WTC11 (cell line): ENCODE measurements at places on chromosomes 13 and 19.
A peak's percentile ranks its signal among the peaks of the same experiment; 100 is the strongest.

GRCh38 chr19:30666301-30666803 lies 294.2 kb downstream of the ZNF536 start:
- peak; percentile 84 for DNase-seq
- H3K4me1 ChIP-seq = peaks cover 40% of the 10 kb centered on the region
- H3K27ac ChIP-seq = no peak overlapping the region
- H3K4me3 ChIP-seq = no peak overlapping the region
- no peaks in the 10 kb centered on the region for H3K36me3 ChIP-seq
- H3K27me3 ChIP-seq = no peaks in the 10 kb centered on the region; the same call in 1 of the 2 replicates

DNA sequence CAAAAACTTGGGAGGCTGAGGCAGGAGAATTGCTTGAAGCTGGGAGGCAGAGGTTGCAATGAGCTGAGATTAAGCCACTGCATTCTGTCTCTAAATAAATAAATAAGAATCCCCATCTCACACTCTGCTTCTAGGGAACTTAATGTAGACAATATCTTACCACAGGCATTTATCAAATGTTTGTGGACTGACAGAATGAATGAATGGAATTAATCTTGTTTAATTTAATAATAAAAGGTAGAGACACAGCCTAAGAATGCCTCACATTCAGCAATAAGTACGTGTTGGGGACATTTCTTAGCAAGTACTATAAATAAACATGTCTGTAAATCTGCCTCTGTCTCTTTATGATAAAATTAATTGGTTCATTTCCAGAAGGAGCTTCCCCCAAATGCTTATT lies 36.2 kb upstream of the RBM26 start:
- no peak overlapping the region for H3K27ac ChIP-seq
- no peak for DNase-seq
- H3K27me3 ChIP-seq = no peaks in the 10 kb centered on the region
- H3K4me3 ChIP-seq = no peak overlapping the region

DNA sequence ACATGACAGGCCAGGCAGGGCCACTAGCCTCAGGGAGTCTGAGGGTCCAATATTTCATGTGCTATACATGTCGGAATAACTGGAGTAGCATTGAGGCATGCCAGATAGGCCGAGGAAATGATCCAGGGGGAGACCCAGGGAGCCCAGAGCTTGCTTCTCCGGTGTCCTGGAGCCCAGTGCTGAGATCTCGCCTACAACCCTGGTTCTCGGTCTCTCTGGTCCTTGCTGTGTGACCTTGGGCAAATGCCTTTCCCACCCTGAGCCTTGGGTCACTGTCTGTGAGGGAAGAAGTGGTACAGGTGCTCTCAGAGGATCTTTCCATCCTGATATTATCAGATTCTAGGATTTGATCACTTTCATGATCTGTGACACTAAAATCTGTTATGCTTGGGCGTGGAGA lies 11.3 kb downstream of the CBLC start:
- peaks cover 39% of the 10 kb centered on the region for H3K36me3 ChIP-seq
- no peak overlapping the region for H3K27ac ChIP-seq
- no peaks in the 10 kb centered on the region for H3K27me3 ChIP-seq
- no peak for DNase-seq

- peak; percentile 49 for DNase-seq
- peaks cover 59% of the 10 kb centered on the region for H3K4me1 ChIP-seq
- 0 out of 2 replicates have a peak overlapping the region, but pooled peaks have one; percentile 58 for H3K27ac ChIP-seq
- peaks cover 41% of the 10 kb centered on the region for H3K36me3 ChIP-seq
- H3K4me3 ChIP-seq = no peak overlapping the region
Observed at GRCh38 chr13:27125357-27126282, 46.0 kb downstream of the USP12 start.

GRCh38 chr13:111901267-111901915 lies 165.6 kb upstream of the SOX1 start:
- H3K4me1 ChIP-seq = peaks cover 15% of the 10 kb centered on the region
- no peak overlapping the region for H3K4me3 ChIP-seq
- no peak overlapping the region; the same call in 1 of the 2 replicates for H3K27ac ChIP-seq
- no peaks in the 10 kb centered on the region for H3K36me3 ChIP-seq

DNA sequence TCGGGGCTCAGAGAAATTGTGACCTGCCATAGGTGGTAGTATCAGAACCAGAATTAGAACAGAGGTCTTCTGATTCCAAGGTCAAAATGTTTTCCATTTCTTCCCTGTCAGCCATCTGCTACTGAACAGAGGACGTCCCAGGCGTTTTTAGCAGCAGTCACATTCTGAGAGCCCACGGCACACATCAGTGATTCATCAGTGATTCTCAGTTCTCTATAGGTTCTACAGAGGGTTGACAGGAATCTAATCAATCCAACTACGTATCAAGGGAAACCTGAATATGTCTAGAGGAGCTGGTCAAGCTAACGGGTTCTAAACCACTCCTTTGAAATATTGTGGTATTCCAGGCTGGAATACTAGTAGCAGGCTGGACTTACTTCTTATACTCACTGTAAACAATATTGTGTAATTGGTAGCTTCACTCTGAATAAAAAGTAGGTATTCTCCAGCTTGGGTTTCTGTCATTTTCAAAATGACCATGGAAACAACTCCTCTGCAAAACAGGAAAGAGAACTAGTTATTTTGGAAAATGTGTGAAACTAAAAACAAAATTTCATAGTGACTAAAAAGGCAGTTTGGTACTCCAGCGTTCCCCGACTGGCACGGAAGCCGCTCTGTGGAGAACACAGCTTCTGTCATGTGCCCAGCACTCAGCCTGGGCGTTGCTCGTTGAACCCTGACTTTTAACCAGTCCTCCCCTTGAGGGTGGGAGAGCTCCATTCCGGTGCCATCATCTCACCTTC lies 43.2 kb downstream of the FLT3 start:
- H3K36me3 ChIP-seq = no peaks in the 10 kb centered on the region
- peaks cover 13% of the 10 kb centered on the region; the same call in 1 of the 2 replicates for H3K27me3 ChIP-seq
- H3K27ac ChIP-seq = no peak overlapping the region
- H3K4me1 ChIP-seq = peaks cover 27% of the 10 kb centered on the region
- H3K4me3 ChIP-seq = no peak overlapping the region
- no peak for DNase-seq

DNA sequence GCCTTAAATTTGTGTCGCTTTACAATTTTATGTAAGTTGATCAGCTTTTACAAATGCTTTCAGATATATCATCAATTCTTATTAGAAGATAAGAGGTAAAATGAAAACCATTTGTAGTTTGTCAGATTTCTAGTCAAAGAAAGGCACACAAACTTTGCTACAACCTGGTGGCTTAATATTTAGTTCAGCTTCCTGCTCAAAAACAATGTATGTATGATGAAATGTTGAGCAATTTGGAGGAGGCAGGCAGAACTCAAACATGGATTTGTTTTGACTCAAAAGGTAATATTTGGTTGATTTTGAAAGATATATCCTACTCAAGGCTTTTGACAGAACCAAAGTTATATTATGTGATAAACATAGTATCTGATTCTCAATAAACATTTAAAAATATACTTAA lies 24.2 kb downstream of the NEK5 start:
- H3K36me3 ChIP-seq = peaks cover 16% of the 10 kb centered on the region
- H3K4me1 ChIP-seq = peaks cover 7% of the 10 kb centered on the region
- no peak for DNase-seq

GRCh38 chr13:113902986-113903775 lies 39.3 kb upstream of the GAS6 start:
- no peak overlapping the region for H3K4me3 ChIP-seq
- DNase-seq = no peak
- no peaks in the 10 kb centered on the region for H3K27me3 ChIP-seq
- no peaks in the 10 kb centered on the region for H3K36me3 ChIP-seq
- no peak overlapping the region for H3K27ac ChIP-seq
- H3K4me1 ChIP-seq = peaks cover 6% of the 10 kb centered on the region

DNA sequence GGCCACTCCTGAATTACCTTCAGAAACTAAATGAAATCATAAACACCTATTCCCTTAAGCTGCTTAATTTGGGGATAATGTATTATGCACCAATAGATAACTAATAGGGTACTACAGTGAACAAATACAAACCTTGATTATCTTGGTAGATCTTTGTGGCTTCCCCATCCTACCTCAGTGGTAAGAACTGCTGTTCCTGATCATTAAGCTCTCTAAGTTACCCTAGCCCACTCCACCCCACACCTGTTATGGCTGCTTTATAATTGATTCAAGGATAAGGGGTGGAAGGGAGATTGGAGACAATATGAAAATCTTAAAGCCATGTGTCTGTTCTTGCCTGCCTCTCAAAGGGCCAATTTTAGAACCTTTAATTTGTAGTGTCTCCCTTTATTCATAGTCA lies 121.2 kb downstream of the LMO7 start:
- no peaks in the 10 kb centered on the region for H3K27me3 ChIP-seq
- DNase-seq = no peak
- no peak overlapping the region for H3K27ac ChIP-seq
- H3K36me3 ChIP-seq = peaks cover 23% of the 10 kb centered on the region
- no peak overlapping the region for H3K4me3 ChIP-seq

DNA sequence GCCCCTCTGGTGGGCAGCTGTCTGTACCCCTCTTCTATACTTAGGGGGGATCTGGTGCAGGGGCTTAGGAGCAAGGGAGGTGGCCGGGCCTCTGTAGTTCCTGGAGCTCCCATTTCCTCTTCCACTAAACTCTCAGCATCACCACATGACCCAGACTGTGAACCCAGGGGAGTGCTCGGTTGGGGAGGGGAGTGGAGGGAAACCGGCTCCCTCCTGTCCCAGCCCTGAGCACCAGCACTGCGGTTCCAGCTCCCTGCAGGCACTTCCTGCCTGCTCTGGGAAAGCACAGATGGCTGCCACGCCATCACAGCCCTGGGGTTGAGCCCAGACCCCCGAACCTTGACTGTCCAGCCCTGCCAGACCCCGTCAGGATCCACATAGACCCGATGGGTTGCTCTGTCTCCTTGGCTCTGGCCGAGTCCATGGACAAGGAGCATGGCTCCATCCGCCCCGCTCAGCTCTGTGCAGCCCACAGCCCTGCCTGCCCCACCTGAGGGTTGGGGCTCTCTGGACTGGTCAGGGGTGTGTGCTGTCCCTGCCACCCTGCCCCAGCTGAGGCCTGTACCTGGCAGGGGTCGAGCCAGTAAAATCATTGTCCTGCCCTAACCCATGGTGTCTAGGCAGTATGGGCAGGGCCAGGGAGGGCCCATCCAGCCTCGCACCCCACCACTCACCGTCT lies 36.0 kb upstream of the SLC7A10 start:
- peaks cover 6% of the 10 kb centered on the region; the same call in 1 of the 2 replicates for H3K27me3 ChIP-seq
- no peak overlapping the region for H3K27ac ChIP-seq
- no peak for DNase-seq

DNA sequence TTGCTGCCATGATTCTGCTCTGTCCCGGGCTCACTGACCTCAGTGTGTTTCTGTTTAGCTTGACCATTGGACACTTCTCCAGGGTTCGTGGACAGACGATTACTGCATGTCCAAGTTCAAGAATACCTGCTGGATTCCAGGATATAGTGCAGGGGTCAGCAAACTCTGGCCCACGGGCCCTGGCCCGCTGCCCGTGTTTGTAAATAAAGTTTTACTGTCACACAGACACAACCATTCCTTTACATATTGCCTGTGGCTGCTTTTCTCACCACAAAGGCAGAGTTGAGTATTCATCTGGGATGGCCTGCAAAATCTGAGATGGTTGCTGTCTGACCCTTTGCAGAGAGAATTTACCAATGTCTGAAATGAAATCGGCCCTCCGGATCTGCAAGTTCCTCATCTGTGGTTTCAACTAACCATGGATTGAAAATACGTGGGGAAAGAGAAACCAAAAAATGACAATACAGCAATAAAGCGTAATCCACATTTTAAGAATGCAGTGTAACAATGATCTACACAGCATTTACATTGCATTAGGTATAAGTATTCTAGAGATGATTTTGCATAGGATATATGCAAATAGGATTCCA lies 25.9 kb upstream of the F2RL3 start:
- no peak overlapping the region for H3K4me3 ChIP-seq
- H3K4me1 ChIP-seq = no peaks in the 10 kb centered on the region
- no peak overlapping the region for H3K27ac ChIP-seq
- peaks cover 34% of the 10 kb centered on the region for H3K36me3 ChIP-seq

DNA sequence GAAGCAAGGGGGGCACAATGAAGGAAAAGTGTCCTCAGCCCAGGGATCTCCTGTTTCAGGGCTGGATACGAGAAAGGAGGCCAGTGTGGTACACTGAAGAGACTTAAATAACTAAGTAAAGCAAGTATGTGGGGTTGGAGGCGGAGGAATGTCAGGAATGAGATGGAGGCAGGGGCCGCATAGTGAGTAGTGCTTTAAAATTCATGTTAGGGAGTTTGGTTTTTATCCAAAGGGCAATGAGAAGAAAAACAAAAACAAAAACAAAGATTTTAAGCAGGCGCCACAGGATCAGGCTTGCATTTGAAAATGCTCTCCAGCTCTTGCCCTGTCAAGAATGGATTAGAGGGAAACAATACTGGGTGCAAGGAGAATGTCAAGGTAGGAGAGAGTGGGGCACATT lies 273.4 kb downstream of the DCLK1 start:
- peaks cover 10% of the 10 kb centered on the region for H3K36me3 ChIP-seq
- H3K4me1 ChIP-seq = peaks cover 77% of the 10 kb centered on the region
- no peaks in the 10 kb centered on the region for H3K27me3 ChIP-seq
- peak; percentile 48 for DNase-seq
- peak overlapping the region; percentile 36 for H3K4me3 ChIP-seq
- H3K27ac ChIP-seq = peak overlapping the region; percentile 95

- H3K4me3 ChIP-seq = no peak overlapping the region
- peaks cover 21% of the 10 kb centered on the region for H3K4me1 ChIP-seq
- H3K27me3 ChIP-seq = peaks cover 2% of the 10 kb centered on the region; the same call in 1 of the 2 replicates
Observed at GRCh38 chr13:110869231-110869804, 45.6 kb downstream of the ANKRD10 start.

- H3K27ac ChIP-seq = peak overlapping the region; percentile 55; the same call in 1 of the 2 replicates
- H3K4me1 ChIP-seq = peaks cover 43% of the 10 kb centered on the region
- no peak overlapping the region for H3K4me3 ChIP-seq
- H3K27me3 ChIP-seq = no peaks in the 10 kb centered on the region
- peaks cover 7% of the 10 kb centered on the region for H3K36me3 ChIP-seq
Observed at GRCh38 chr13:93244141-93244917, 17.7 kb downstream of the GPC6 start.

GRCh38 chr13:46901721-46902120 lies 4.9 kb upstream of the HTR2A start:
- peaks cover 4% of the 10 kb centered on the region for H3K4me1 ChIP-seq
- H3K27me3 ChIP-seq = no peaks in the 10 kb centered on the region; the same call in 1 of the 2 replicates
- no peaks in the 10 kb centered on the region for H3K36me3 ChIP-seq
- DNase-seq = no peak
- no peak overlapping the region for H3K27ac ChIP-seq

DNA sequence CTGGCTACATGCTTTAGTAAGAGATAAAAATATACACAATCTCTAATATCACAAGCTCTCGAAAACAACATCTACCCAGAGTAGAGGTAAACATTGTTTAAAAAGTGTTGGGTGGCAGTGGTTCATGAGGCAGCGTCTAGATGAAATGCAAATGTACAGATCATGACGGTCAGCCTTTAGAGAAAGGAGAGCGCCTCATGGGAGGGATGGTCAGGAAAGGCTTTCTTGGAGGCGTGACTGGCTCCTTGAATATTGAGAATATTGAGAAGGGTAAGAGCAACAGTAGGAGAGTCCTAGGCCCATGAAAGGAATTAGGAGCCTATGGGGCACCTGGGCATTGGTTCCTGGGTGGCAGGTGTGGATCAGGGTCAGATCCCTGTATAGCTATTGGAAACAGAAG lies 10.6 kb downstream of the HNRNPUL1 start:
- H3K4me3 ChIP-seq = no peak overlapping the region
- no peak for DNase-seq
- H3K36me3 ChIP-seq = peaks cover 91% of the 10 kb centered on the region
- H3K27me3 ChIP-seq = no peaks in the 10 kb centered on the region

GRCh38 chr19:13908674-13909073 lies 2.7 kb downstream of the CC2D1A start:
- no peak overlapping the region for H3K4me3 ChIP-seq
- H3K27me3 ChIP-seq = peaks cover 20% of the 10 kb centered on the region
- H3K36me3 ChIP-seq = peaks cover 21% of the 10 kb centered on the region
- no peak overlapping the region for H3K27ac ChIP-seq
- peaks cover 9% of the 10 kb centered on the region for H3K4me1 ChIP-seq
